ENCODE measurements at places on chromosomes 6 and 20.

GRCh38 chr6:20511852-20512251, 22.4 kb upstream of the CDKAL1 start:
- no peak for DNase-seq

GRCh38 chr20:24646321-24646720, 176.9 kb downstream of the SYNDIG1 start:
- no peak for DNase-seq

DNA sequence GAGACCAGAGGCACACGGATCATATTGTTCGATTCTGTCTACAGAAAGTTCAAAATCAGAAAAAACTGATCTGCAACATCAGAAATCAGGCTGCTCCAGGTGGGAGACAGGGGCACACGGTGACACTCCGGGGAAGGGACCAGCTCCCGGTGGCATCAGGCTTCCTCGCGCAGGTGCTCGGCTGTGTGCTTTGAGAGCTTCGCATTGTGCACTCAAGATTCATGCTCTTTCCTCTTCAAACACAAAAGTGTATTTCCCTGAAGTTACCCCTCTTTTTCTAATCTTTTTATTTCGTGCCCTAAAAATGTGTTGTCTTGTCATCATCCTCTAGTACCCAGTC, 108.1 kb downstream of the DLL1 start:
- DNase-seq, result no peak

DNA sequence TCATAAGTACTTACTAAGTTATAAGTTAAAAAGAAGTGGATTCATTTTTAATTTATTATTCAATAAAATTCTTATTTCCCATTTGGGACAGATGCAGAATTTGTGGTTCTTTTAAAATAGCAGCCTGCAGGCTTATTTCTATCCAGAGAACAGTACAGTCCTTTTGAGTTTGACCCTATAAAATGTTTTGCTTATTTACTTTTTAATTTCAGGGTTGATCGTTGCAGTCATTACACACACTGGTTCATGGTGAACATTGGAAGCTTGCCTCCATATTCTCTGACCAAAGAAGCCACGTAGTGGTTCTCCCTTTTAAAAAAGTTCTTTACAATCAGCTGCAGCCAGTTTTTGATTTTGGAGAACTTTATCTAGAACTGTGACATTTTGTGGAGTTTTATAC, 122.9 kb upstream of the PDE7B start:
- DNase-seq, result no peak

DNA sequence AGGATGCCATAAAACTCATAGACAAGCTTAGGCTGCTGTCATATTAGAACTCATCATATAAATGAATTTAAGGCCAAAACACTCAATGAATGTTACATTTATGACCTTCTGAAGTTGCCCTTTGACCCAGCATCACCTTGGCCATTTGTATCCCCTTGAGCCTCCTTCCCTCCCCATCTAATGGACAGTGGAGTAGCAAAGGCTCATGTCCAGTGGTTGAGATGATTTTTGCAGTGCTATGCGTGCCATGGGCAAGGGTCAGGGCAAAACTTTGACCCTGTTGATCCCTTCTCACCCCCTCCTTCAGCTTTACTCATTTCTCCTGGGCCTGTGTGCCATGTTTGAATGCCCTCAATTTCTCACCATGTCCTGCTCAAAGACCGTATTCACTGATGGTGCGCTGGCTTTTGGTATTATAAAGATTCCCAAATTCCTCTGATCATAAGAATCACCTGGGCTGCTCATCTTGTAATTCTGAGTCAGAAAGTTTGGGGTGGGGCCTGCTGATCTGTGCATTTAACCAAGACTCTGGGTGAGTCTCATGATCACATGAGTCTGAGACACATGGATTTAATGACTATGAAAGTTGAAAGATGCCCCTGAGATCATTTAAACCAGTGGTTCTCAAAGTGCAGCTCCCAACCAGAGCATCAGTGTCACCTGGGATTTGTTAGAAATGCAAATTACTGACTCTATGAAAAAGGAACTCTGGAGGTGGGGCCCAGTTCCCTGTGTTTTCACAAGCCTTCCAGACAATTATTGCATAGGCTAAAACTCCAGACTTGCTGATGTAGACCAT, 57.5 kb upstream of the IL20RA start:
- no peak for DNase-seq

- DNase-seq, result no peak
Measured at GRCh38 chr6:20483887-20484497, 50.3 kb upstream of the CDKAL1 start.

DNA sequence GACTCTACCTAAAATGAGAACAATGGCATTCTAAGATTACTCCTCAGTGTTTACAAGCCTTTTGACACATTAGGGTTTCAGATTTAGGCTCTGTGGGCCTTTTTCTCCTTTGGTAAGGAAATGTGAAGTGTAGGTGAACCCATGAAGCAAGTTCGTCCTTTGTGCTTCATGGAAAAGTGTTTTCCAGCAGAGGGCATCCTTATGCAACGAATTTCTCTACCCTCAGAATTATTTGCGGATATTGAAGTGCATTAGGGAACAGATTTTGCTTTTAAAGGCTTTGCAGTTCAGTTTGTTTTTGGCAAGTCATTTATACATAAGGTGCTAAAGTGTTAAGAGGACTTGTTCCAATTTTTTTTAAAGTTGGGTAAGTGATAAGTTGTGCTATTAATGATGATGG, 55.7 kb upstream of the FERMT1 start:
- no peak for DNase-seq

- no peak for DNase-seq
Measured at GRCh38 chr6:43873806-43874714, 104.0 kb downstream of the VEGFA start.

DNA sequence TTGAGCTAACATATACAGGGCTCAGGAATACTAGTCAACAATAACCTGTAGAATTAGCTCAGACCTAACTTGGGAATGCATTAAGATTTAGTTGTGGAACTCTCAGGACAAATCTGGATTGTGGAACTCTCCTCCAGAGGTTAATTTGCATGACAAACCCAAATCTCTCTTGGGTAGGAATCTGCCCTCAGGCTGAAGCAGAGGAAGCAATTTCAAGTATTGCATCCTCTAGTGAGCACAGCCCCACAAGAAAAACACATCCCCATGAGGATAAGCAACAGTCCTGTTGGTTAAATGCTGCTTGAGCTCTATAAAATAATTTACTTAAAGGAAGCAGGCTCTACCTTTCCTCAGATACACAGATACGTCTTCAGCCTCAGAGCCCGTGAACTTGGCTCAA, 170.9 kb upstream of the STXBP5 start:
- no peak for DNase-seq

DNA sequence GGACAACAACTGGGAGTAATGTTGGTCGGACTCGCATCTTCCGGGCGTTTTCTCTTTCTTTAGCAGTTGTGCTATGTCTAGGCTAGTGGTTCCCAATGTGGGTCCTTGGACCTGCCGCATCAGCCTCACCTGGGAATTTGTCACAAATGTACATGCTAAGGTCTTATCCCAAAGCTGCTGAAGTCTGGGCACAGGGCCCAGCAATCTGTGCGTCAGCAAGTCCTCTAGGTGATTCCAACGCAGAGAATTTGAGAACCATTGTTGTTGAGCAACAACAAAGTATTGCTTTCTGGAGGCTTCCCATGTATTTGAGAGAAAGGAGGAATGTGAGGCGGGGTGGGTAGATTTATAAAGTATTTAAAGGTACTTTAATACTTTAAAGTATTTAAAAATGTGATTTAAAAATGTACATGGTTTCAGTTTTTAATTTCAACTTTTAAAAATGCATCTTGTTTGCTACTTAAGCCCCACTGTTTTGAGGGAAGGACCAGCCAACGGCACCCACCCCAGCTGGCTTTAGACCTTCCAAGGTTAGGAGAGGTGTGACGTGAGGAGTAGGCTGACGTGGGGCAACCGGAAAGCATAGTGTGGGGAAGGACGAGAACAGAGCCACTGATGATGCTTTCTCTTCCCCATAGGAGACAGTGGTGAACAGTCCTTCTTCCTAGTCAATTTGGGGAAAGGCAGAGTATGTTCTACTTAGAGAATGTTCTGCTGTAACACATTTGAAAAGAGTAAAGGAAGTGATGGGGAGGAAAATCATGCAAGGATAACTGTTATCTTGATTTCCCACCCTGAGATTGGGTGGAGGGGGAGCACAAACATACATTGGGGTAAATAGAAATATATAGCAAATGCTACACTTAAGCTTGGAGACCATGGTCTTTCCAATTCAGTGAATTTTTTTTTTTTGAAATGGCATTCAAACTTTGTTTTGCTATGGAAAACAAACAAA, 4.3 kb downstream of the UST start:
- DNase-seq, result no peak

DNA sequence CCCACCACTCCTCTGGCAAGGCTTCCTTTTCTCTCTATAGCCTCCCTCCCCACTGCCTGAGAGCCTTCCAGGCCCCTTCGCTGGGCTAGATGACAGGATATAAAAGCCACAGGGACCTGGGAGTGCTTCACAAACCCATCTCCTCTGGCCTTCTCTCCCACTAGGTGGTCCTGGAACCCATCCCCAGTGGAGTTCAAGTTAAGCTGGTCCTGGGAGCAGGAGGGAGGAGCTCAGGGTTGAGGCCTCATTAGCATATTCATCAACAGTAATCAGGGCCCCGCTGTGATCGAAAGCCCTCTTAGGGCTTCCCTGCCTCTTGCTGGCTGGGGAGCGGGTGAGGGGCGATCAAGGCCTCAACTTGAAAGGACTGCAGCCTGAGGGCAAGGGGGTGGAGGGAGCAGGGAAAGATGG, 9.1 kb downstream of the EBF4 start:
- DNase-seq, result no peak

GRCh38 chr6:12348530-12349511, 58.7 kb downstream of the EDN1 start:
- no peak for DNase-seq

DNA sequence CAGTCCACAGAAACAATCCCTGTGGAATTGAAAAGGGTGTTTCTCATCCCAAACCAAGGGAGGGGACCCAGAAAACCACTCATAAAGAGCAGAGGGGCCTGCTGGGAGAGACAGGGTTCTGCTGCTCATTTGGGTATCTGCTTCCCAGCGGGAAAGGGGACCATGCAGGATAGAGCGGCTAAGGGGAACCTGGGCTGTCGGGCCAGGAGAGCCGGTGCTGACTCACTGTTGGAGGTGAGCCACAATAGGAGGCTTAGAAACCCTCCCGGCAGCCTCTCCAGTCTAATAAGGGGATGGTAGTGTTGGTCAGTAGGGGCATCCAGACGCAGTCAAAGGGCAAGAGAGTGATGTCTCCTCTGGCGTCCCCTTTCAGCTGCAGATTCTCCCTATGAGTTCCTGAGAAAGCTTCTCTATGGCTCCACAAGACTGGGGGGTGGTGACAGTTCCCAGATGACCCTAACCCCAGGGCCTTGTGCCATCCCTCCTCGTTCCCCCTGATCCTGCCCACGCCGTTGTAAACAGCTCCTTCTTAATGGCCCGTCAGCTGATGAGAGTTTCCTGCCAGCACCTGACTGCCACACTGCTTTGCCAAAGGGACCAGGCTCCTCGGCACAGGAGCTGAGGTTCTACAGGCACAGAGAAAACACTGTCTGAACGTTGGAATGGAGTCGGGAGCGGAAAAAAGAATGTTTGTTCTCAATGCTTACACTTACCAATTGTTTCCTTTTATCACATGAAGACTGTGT, 646.1 kb upstream of the DEFB115 start:
- no peak for DNase-seq

DNA sequence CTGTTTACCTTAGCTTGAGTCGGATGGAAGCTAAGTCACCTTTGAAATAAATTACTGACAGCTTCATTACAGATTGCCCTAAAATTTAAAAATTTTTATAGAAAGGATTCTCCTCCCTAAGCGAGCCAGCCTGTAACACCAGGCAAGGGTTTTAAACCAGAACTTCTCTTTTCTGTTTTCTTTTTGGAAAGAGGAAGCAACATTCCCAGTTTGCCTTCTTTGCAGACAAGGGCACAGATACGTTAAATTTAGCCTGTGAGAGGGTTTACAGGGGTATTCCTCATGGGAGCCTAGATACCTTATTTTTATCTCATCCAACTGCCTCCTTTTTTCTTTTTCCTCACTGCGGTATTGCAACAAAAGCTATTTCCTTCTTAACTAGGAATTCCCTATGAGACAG, 45.0 kb downstream of the GNAS start:
- DNase-seq, result no peak

- no peak for DNase-seq
Measured at GRCh38 chr6:6412221-6412620, 91.8 kb upstream of the F13A1 start.

- no peak for DNase-seq
Measured at GRCh38 chr6:130585587-130585986, 219.8 kb downstream of the TMEM200A start.

- no peak for DNase-seq
Measured at GRCh38 chr20:58393299-58393698, 4.3 kb downstream of the VAPB start.

GRCh38 chr6:134936931-134937330, 13.0 kb downstream of the ALDH8A1 start:
- no peak for DNase-seq

DNA sequence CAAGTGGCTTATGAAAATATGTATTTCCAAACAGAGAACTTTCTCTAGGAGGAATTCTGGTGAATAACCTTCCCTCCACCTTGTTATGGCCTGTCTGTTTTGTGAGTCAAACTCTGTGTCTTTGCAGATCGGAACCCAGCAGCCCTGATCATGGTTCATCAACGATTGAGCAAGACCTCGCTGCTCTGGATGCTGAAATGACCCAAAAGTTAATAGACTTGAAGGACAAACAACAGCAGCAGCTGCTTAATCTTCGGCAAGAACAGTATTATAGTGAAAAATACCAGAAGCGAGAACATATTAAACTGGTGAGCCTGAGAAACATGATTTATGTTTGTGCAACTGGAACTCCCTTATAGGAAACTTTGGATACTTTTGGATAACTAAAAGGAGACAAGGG, 294.5 kb upstream of the PLCB4 start:
- DNase-seq, result no peak

- DNase-seq, result peak; percentile 30
Measured at GRCh38 chr20:21719592-21720214, 14.2 kb downstream of the PAX1 start.

GRCh38 chr6:7267071-7267465, 45.9 kb downstream of the SSR1 start:
- DNase-seq, result no peak

DNA sequence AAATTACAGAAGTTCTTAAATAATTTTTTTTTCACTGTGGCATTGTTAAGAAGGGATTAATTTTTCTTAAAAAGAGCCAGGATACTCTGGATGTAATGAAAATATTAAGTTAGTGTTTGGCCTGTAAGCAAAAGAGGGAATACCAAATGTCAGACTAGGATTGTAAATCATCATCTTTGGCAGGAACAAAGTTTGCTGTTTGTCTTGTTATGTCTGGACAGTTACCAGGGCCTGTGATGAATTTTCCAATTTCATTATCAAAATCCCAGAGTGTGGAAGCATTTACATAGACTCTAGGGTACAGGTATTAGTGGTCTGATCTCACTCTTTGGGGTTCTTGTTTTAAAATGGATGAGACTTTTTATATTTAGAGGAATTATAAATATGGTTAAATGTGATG, 26.1 kb downstream of the CEP57L1 start:
- no peak for DNase-seq
